Glomerular endothelial cell (primary cell): ENCODE measurements at places on chromosomes 16 and 17.

DNA sequence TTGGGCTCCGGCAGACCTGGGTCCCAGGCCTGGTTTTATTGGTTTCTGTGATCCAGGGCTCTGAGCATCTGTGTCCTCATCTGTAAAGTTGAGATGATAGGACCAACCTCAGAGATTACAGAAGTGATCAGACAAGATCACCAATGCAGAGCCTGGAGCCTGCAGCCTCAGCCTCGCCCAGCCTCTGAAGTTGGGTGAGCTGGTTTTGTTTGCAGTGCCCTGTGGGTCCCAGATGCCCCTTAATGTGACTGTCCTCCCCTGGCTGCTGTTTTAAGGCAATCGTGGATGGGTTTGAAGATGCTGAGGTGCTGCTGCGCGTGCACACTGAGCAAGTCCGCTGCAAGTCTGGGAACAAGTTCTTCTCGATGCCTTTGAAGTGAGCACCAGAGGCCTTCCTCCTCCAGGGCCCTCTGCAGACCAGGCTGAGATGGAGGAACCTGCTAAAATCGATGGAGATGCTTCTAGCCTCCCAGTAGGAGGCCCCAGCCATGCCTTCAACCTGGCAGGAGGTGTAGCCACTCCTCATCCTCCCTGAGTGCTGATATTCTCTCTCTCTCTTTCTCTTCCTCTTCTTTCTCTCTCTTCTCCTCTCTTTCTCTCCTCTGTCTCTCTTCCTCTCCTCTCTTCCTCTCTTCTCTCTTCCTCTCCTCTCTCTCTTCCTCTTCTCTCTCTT, 5.6 kb upstream of the MMP15 start:
- no peak for DNase-seq

- DNase-seq = no peak
Observed at GRCh38 chr16:65062736-65063583, 58.9 kb downstream of the CDH11 start.

DNA sequence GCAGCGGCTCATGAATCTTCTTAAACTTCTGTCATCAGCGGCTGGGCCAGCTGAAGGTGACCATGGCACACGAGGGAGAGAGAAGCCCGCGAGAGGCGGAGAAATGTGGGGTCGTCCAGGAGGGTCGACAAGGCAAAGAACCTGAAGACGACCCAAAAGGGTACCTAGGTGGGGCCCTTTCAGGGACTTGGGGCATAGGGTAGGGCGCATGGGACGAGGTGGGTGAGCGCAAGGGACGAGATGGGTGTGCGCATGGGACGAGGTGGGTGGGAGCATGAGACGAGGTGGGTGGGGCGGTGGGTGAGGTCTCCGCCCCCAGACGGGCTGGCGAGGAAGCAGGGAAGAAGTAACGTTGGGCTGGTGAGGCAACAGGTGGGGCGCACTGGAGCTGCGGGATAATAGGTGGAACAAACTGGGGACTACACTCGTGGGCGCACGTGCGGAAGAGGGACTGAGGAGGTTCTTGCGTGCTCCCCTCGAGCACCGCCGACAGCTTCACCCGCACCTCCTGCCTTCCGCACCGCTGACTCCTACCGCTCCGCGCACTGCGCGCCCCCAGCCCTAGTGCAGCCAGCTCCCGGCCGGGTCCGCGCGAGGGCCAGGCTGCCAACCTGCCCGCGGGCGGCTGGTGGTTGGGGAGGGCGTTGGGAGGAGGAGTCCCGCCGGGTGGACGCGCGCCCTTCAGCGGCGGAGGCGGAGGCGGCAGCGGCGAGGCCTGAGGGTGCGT, 23.2 kb upstream of the CRYM start:
- no peak for DNase-seq

DNA sequence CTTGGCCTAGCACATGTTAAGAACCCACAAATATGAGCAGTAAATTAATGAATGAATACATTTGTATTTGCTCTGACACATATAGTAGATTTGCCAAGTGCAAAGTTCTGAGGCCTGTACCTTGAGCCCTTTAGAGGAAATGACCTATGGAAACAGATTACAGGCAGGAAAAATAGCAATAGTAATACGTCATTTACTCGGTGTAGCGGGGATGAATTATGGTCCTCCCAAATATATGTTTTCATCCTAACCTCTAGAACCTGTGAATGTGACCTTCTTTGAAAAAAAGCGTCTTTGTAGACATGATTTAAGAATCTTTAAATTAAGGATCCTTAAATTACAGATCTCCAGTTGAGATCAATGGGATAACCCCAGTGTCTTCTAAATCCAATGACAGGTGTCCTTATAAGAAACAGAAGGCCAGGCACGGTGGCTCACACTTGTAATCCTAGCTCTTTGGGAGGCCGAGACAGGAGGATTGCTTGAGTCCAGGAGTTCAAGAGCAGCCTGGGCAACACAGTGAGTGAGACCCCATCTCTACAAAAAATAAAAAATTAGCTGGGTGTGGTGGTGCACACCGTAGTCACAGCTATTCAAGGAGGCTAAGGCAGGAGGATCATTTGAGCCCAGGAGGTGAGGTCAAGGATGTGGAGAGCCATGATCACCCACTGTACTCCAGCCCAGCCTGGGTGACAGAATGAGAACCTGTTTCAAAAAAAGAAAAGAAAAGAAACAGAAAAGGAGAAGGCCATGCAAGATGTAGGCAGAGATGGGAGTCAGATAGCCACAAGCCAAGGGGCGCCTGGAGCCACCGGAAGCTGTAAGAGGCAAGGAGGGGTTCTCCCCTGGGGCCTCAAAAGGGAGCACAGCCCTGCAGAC, 5.1 kb upstream of the ITPRIPL2 start:
- no peak for DNase-seq

GRCh38 chr17:3551189-3551588, 6.4 kb downstream of the TRPV3 start:
- no peak for DNase-seq

- no peak for DNase-seq
Observed at GRCh38 chr16:88886420-88886844, 20.0 kb upstream of the PABPN1L start.

DNA sequence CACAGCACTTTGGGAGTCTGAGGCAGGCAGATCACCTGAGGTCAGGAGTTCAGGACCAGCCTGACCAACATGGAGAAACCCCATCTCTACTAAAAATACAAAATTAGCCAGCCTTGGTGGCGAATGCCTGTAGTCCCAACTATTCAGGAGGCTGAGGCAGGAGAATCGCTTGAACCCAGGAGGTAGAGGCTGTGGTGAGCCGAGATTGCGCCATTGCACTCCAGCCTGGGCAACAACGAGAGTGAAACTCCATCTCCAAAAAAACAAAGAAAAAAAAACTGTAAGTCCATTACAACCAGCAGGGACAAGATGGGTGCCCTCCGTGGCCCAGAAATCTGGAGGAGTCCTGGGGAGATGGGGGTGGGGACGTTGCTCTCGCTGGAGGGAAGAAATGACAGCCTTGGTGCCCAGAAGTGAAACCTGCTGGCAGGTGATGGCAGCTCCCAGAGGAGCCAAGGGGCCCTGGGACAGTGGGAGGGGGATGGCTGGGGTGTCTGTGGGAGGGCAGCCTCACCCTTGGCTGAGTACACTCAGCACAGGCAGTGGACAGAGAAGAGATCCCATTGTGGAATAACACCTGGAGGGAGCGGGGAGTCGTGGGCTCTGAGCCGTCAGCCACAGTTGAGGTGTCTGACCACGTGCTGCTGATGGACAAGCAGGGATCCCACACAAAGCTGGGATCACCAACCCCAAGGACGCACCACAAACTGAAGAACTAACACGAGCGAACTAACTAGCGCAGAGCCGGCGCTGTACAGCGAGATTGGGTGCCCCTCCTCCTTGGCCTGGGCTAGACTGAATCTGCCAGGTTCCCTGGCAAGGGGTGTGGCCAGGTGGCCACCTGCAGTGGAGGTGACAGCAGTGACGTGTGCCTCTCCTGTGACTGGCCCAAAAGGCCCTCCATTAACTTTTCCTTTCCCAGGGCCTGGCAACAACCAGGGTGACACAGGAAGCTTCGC, 46.9 kb upstream of the BAHCC1 start:
- DNase-seq = no peak

- DNase-seq = no peak
Observed at GRCh38 chr17:43377056-43377810, 21.6 kb upstream of the ARL4D start.

DNA sequence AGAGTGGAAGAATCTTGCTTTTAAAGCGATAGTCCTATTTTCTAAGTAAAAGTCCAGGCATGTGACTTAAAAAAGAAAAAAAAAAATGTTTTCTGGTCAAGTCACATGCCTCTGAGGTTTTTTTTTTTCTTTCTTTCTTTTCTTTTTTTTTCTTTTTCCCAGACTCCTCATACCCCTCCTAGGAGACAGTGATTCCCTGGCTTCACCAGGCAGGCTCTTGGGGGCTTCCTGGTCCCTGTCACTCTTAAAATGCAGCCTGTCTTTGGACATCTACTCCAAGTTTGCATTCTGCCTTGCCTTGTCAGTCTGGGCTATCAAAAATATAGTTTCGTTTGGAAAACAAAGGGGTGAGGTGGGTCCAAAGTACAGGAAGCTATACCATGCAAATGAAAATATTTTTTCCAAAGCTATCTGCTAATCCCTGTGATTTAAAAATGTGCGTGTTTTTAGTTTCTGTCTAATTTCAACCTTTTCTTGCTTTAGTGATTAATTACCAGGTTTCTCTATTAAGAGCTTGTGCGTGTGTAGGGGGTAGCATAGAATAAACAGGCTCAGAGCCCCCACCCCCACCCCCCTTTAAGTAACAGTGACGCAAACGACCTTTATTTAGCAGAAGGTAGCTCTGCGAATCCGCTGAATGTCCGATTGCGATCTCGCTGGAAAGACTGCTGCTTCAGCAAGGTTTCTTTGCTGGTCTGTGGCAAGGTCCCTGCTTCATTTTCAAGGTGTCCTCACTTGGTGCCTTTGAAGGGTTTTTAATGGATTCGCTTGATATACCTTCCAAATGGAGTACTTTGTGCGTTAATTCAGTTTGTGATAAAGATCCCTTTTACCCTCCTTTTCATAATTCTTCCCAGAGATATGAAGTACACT, 510.2 kb downstream of the WWOX start:
- no peak for DNase-seq

- DNase-seq = no peak
Observed at GRCh38 chr16:53952215-53953208, 248.6 kb downstream of the FTO start.

GRCh38 chr17:77549726-77550366, 408.7 kb upstream of the TNRC6C start:
- DNase-seq = no peak

- no peak for DNase-seq
Observed at GRCh38 chr16:52470585-52470984, 76.4 kb downstream of the TOX3 start.

DNA sequence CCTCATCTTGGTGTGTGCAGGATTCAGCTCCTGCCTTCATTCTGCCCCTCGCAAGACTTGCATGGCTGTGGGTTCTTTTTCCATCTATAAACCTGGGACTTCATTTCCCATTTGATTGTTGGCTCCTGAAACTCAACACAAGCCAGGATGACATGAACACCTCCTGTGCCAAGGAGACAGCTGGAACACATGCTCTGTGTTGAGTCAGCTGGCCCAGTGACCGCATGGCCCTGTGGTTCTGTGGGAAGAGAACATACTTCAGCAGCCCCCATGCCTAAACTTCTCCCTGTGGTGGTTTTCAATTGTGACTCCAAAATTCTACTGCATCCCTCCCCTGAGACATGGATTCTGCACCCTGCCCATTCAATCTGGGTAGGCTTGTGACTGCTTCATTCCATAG, 57.9 kb upstream of the FOXF1 start:
- DNase-seq = no peak

DNA sequence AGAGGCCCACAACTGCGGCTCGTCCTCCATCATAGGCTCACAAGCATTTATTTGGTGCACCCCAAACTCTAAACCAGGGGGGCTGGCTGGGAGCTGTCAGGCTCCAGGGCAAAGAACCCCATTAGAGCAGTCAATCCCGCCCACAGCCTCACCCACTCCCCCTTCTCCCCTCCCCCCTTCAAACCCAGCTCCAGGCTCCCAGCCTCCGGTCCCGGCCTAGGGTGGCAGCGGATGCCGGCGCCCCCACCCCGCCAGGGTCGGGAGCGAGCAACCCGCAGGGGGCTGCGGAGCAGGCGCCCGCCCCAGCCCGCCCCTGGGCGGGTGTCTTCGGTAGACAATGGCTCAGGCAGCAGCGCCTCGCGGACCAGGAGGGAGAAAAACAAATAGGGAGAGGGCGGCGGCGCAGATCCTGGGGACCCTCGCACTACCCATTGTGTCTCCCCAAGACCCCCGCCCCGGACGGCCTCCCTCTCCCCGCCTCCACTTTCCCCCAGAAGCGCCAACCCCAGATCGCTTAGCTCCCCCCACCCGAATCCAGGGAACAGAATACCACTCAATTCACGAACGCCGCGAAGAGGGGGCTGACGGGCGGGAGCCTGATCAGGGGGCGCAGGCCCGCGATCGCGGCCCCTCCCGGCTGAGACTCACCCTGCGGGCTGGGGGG, 572 bp downstream of the FAM171A2 start:
- DNase-seq = no peak

DNA sequence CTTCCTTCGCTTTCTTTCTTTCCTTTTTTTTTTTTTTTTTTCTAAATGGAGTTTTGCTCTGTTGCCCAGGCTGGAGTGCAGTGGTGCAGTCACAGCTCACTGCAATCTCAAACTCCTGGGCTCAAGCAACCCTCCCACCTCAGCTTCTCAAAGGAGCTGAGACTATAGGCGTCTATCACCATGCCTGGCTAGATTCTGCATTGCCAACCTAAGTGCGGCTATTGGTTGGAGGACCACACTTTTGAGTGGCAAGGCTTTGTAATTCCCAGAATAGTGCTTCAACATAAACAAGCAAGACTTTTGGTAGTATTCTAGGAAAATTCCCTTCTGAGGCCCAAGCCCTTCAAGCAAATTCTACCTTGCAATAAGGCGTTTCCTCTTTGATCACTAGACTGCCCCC, 107.8 kb downstream of the YPEL2 start:
- DNase-seq = no peak

- no peak for DNase-seq
Observed at GRCh38 chr17:77724876-77725615, 233.5 kb upstream of the TNRC6C start.

DNA sequence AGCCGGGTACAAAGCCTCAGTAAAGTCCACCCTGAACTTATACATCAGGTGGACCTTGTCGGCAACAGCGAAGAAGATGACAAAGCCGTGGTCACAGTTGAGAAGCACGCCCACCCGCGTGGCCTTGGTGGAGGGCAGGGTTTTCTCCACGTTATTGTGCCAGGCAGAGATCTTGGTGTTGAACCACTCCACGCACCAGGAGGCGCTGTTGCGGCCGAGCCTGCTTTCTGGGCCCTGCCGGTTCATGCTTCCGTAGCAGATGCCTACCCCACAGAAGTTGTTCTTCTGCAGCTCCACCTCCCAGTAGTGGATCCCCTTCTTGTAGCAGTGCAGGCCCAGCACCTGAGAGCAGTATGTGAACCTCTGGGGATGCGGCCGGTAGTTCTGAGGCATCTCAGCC, 22.1 kb downstream of the TRIM25 start:
- DNase-seq = no peak

- no peak for DNase-seq
Observed at GRCh38 chr16:54870151-54870550, 60.5 kb upstream of the IRX5 start.
